Activated T-helper 1 cell treated with anti-CD3 and anti-CD28 coated beads, Interleukin-2, amount 50 U/mL, for 16 hours (primary cell): ENCODE measurements at places on chromosomes 3 and 15.

- no peak for DNase-seq
Measured at GRCh38 chr15:39125904-39126303, 455.0 kb upstream of the THBS1 start.

DNA sequence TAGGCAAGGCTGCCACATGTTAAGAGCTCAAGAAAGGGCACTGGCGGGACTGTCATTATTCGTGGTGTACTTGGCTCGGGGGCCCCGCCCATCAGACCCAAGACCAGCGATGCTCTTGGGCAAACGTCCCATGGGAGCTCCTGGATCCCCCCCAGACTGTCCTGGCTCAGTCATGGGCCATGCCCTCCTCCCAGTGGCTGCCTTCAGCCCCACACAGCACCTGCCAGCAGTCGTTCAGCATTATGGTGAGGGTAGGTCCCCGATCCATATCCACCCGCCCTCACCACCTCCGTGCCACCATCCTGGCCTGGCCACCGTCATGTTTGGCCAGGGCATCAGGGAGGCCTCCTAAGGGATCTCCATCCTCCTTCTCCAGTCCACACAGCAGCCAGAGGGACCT, 51.4 kb upstream of the IQSEC1 start:
- no peak for DNase-seq

GRCh38 chr3:48516571-48516970, 12.6 kb upstream of the SHISA5 start:
- DNase-seq = no peak

DNA sequence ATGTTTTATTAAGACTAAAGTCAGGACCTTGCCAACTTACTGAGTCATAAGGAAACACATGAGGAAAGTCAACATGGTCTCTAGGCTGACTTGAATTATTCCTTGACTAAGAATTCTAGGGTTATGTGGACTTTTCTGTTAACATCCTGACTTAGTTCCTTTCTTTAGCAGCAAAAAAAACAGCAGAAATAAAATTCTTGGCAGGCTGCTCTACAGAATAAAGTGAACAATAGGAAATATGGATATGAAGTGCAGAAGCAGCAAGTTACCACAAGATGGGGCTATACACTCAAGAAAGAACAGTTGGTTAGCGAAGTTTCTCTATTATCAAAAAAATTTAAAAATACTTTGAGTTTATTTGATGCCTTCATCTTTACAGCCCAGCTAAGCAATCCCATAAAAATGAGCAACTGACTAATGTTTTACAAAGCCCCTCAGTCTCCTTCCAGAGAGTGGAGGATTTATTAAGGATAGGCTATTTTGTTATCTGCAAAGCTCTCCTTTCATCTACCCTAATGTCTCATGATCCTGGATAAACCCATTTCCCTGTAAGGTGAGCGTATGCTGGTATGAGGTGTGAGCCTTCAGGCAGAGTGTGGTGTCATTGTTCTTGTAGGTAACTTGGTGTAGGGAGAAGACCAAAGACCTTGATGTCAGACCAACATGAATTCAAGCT, 23.1 kb upstream of the MCCC1 start:
- no peak for DNase-seq

- DNase-seq = no peak
Measured at GRCh38 chr15:28082891-28083684, 16.0 kb downstream of the OCA2 start.

- DNase-seq = no peak
Measured at GRCh38 chr3:14816359-14816758, 2.4 kb upstream of the FGD5 start.
